ENCODE measurements at places on chromosomes 2 and 18. TPM values are rescaled to one million over a fixed set of nuclear protein-coding genes. Genes with fewer than 3 reads are reported as not detected.

The SNRNP200 gene
- total RNA-seq: 178 TPM

The KLHL41 gene
- 0.34 TPM for total RNA-seq

The HTRA2 gene
- total RNA-seq: 45.0 TPM

The PSD4 gene
- 251 TPM for total RNA-seq

The CACNB4 gene
- 0.41 TPM for total RNA-seq

The ME2 gene
- total RNA-seq: 138 TPM

The ABCA12 gene
- not detected for total RNA-seq

DNA sequence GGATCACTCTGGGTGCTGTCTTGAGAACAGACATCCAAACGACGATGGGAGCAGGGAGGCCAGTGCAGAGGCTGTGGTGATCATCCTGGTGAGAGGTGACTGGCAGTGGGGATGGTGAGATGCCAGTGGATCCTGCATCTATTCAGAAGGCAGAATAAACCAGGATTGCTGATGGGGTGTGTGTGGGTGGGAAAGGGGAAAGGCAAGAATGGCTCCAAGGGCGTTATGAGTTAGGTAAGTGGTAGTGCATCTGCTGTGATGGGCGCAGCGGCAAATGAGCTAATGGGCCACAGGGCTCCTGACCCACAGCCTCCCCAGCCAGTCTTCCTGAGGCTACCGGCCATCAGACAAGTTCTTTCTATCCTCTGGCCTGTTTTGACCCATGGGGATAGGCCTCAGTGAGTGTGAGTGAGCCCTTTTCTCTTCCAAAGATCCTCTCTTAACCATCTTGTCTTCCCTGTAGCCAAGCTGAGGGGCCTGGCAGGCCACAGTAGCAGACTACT, 29.6 kb downstream of the SERTAD2 start:
- H3K27me3 ChIP-seq: no peaks in the 10 kb centered on the region
- no peak overlapping the region for H3K27ac ChIP-seq
- H3K4me3 ChIP-seq: no peak overlapping the region
- no peak for DNase-seq
- H3K36me3 ChIP-seq: no peaks in the 10 kb centered on the region
- H3K4me1 ChIP-seq: peaks cover 2% of the 10 kb centered on the region

DNA sequence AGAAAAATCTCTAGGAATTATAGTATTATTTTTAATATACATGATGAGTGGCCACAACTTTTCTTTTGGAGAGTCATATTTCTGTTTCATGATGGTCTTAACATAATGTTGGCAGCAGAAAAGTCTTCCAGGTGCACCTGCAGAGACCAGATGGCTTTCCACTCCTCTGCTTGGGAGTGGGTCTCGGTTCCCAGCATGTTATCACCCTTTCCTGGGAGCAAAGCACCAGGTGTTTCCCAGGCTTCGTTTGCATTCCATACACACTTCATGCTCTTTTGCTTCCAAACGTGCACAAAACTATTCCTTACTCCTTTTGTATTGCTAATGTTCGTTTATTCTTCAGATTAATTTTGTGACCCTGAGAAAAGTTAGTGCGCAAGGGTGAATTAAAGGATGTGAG, 305.2 kb downstream of the CDH2 start:
- no peaks in the 10 kb centered on the region for H3K36me3 ChIP-seq
- no peaks in the 10 kb centered on the region for H3K27me3 ChIP-seq
- DNase-seq: no peak
- H3K4me1 ChIP-seq: no peaks in the 10 kb centered on the region
- no peak overlapping the region for H3K4me3 ChIP-seq
- no peak overlapping the region for H3K27ac ChIP-seq

DNA sequence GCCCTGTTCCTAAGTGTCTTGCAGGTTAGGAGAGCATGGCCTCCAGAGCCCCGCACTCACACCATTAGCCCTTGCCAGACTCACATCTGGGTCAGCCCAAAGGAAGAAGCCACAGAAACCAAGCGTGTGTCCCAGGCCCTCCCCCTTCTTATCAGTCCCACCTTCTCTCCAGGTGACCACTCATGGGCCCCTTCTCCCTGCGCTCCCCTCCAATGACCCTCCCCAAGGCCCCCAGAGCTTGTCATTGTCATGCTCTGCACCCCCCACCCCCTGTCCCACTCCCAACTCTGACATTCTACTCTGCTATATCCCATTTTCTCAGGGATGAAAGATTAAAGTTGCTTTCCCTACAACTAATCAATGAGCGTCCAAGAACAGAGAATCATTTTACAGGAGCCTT, 30.1 kb downstream of the CAPN14 start:
- no peak overlapping the region for H3K4me3 ChIP-seq
- H3K4me1 ChIP-seq: no peaks in the 10 kb centered on the region
- no peak overlapping the region for H3K27ac ChIP-seq
- H3K27me3 ChIP-seq: no peaks in the 10 kb centered on the region
- no peaks in the 10 kb centered on the region for H3K36me3 ChIP-seq

DNA sequence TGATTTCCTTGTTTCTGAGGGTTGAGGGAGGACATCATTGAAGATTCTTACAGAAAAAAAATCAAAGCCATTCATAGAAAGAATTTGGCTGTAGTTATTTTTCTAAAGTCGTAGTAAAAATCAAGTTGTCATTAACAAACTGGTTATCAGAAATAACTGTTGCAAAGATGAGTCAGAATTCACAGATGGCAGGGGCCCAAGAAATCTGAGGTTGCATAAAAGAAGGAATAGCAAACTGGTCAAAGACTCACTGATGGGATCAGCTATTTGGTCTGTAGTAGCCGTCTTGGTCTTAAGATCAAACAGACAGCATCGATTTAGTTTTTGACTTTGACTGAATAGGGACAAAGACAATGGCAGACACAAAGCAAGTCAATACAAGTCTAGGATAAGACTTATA, 334.3 kb downstream of the FIGN start:
- DNase-seq: no peak
- H3K4me1 ChIP-seq: no peaks in the 10 kb centered on the region
- H3K27me3 ChIP-seq: no peaks in the 10 kb centered on the region
- no peaks in the 10 kb centered on the region for H3K36me3 ChIP-seq
- H3K27ac ChIP-seq: no peak overlapping the region

DNA sequence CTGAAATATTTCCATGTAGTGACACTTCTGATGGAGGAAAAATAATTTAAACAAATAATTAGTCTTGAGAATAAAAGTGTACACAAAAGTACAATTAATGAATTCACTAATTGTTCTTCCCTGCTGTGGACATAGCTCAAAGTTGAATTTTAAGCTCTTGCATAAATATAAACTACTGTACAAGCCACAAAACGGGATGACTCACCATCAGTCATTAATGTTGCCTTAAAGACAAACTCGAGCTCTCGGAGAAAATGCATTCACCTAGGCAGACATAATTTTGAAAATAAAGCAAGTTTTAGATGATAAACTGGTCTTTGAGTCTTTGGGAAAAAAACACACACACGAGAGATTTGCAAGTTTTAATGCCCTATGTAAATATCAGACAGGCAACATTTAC, 436.4 kb downstream of the ZNF521 start:
- no peak overlapping the region for H3K27ac ChIP-seq
- no peak overlapping the region for H3K4me3 ChIP-seq
- no peaks in the 10 kb centered on the region for H3K27me3 ChIP-seq
- H3K36me3 ChIP-seq: no peaks in the 10 kb centered on the region
- H3K4me1 ChIP-seq: no peaks in the 10 kb centered on the region
- DNase-seq: no peak

DNA sequence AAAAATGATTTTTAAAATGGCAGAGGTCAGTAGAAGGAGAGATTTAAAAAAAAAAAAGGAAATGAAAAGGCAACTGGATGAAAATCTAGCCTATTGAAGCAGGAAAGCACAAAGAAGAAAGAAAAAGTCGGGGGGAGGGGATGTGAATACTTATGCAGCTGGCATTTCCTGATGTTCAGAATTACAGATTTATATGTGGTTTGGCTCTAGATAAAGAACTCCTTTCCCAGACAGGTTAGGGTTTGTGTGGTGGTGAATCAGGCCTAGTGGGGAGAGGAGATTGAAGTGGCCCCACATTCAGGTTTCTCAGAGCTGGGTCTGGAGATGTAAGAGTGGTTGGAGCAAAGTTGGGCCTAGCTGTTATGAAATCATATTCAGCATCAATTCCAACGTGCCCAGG, 394.4 kb downstream of the FIGN start:
- H3K27ac ChIP-seq: no peak overlapping the region
- no peak overlapping the region for H3K4me3 ChIP-seq
- no peaks in the 10 kb centered on the region for H3K4me1 ChIP-seq
- no peaks in the 10 kb centered on the region for H3K36me3 ChIP-seq
- DNase-seq: no peak

DNA sequence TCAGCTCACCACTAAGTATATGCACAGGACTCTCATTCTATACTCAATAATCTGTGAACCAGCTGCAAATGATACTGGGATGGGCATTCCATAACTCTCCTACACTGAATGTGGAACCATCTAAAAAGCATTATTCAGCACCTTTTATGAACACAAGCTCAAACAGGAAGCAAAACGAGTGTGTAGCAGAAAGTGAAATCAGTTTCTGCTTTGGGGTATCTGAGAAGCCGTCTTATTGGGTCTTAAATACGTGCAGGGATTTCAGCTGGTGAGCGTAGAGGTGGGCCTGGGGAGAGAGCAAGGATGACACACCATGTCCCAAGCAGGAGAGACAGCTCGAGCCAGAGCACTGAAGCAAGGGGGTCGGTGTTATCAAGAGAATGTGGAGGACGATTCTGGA, 120.0 kb upstream of the TTN start:
- no peak overlapping the region for H3K4me3 ChIP-seq
- H3K36me3 ChIP-seq: peaks cover 3% of the 10 kb centered on the region
- H3K4me1 ChIP-seq: no peaks in the 10 kb centered on the region
- DNase-seq: no peak
- no peaks in the 10 kb centered on the region for H3K27me3 ChIP-seq

All from activated CD8-positive, alpha-beta T cell treated with anti-CD3 and anti-CD28 coated beads for 36 hours (primary cell).